ENCODE measurements at places on chromosomes 5 and 9.

GRCh38 chr5:167916261-167916691 lies 375.2 kb upstream of the WWC1 start:
- no peak for DNase-seq

DNA sequence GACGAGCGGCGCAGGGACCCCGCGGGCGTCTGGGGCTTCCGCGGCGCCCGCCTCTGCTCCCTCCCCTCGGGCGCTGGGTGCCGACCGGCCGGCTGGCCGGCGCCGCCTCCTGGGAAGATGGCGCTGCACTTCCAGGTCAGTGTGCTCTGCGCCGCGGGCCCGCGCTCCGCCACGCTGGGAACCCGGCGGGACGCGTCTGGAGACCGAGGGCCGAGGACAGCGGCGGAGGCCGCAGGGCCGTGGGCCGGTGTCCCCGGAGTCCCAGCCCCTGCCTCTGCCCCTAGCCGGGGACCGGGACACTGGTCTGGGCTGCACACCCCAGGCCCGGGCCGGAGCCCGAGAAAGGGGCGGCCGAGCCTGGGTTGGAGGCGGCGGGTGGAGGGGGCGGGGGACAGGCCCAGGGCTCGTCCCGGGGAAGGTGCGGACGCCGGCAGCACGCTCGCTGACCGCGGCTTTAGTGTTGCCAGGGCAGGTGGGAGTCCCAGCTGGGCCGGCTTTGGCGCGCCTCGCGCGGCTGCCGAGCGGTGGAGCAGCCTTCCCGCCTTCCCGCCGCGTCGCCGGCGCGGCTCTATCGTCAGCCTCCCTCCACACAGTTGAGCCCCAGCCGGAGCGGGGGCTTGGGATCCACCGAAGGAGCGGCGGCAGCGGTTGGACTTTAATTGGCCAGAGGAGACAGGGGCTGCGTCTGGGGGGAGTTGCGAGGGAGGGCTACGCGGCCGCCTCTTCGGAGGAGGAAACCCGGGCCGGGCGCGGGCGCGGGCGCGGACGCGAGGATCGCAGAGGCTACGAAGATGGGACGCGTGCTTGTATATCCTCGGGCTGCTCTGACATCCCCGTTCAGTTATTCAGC lies at the start of gene RANBP17:
Gene RANBP17 (plus strand): TSS at position 102 of the 850 bp plus-strand sequence.
- DNase-seq = no peak

DNA sequence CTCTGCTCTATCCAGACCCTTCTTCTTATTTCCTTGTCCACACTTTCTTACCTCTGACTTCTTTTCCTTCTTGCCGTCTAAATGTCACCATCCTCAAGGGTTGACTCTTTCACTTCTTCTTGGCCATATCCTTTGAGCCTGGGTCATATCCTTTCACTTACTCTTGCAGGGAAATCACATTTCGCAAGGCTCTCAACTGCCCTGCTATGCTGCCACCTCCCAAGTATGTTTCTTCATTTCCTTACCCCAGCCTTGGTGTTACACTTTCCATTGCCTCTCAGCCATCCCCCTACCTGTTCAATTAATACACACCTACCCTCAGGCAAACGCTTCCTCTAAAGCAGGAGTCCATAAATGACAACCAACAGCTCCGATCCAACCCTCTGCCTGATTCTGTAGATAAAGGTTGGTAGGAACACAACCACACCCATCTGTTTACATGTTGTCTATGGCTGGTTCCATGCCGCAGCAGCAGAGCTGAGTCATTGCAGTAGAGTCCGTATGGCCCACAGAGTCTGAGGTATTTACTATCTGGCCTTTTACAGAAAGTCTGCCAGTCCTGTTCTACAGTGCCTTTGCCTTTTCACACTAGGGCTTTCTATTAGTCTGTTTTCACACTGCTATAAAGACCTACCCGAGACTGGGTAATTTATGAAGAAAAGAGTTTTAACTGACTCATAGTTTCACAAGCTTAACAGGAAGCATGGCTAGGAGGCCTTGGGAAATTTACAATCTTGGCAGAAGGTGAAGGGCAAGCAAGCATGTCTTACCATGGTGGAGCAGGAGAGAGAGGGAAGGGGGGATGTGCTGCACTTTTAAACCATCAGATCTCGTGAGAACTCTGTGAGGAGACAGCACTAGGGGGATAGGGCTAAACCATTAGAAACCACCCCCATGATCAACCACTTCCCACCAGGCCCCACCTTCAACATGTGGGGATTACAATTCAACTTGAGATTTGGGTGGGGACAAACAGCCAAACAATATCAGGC lies 97.9 kb downstream of the SV2C start:
- DNase-seq = peak; percentile 4

DNA sequence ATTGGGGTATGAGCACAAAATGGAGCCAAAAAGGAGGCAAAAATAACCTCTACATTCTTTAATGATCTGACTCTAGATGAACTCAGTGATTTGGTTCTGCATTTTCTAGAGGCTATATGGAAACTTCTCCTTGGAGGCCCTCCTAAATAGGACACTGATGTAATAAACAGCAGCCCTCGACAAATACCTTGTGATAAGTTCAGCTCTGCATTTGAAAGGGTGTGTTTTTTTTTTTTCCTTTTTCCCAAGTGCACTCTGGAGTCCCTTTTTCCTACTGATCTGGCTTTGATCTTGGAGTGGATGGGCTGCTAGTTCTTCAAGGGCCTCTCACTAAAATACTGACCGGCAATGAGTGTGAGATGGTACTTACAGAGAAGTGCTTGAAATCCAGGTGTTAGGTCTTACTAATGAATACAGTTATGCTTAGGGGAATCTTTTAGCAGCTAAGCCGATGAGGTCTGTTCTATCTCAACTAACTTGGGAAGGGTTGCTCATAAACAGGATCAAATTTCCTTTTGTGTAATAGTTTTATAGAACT lies 161.7 kb downstream of the MAST4 start:
- no peak for DNase-seq

DNA sequence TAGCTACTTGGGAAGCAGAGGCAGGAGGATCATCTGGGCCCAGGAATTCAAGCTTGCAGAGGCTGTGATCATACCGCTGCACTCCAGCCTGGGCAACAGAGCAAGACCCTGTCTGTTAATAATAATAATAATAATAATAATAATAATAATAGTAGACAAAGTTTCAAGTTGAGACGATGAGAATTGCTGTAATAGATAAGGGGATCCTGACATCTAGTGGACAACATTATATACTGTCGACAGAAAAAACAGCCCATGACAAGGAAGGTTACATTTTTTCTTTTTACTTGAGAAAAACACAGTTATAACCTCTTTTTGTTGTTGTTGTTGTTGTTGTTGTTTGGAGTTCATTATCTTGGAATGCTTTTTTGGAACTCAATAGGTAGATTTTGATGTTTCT lies 35.3 kb downstream of the NDFIP1 start:
- no peak for DNase-seq

GRCh38 chr9:109483744-109484429 lies 14.2 kb downstream of the PTPN3 start:
- DNase-seq = no peak

GRCh38 chr5:178241231-178241663 lies 8.6 kb upstream of the PHYKPL start:
- DNase-seq = no peak

DNA sequence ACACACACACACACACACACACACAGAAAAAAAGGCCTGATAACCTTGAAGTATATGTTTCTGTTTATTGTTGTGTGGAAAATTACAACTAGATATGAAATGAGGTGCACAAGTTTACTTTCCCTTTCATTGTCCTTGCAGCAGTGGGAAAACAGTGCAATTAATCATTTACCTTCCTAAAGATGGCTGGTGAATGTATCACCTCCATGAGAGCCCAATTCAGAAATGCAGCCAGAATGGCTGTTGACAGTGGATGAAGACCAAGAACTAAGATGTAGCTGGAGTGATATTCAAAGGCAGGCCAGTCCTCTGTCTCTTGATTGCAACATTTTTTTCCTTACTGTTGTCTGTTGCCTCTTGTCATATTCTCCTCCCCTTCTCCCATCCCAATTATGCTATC lies 49.6 kb upstream of the EIF4EBP3 start:
- DNase-seq = no peak

- DNase-seq = no peak
Measured at GRCh38 chr9:87673446-87674120, 52.3 kb upstream of the CTSL start.

- no peak for DNase-seq
Measured at GRCh38 chr9:134943411-134943810, 25.7 kb upstream of the FCN1 start.

GRCh38 chr5:109589986-109590385 lies 99.7 kb upstream of the MAN2A1 start:
- DNase-seq = no peak

GRCh38 chr9:7567687-7568086 lies 231.9 kb downstream of the DMAC1 start:
- DNase-seq = no peak

All from activated effector memory CD4-positive, alpha-beta T cell treated with Interleukin-2 at 50 U/mL for 16 hours (primary cell).